ENCODE measurements at places on chromosomes 13 and 19.

DNA sequence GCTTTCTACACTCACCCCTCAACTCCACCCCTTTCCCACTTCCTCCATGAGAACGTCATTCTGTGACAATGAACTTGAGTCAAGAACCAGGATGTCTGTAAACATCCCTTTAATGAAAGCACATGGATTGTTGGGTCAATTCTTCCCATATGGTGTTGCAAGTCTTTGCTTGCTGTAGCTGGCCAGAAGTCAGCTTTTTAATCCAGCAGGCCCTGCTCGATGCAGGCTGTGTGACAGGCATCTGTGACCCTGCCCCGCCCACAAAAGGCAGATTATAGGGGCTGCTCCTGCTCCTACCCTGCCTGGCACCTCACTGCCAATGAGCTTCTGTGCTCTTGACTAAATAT is 78.0 kb downstream of the STARD13 start:
- DNase-seq: no peak

GRCh38 chr13:27334774-27335435 is 64.3 kb downstream of the RASL11A start:
- no peak for DNase-seq

GRCh38 chr13:38670627-38671026 is 16.2 kb upstream of the FREM2 start:
- DNase-seq: no peak

- no peak for DNase-seq
Observed at GRCh38 chr13:106565127-106565775, 2.7 kb downstream of the ARGLU1 start.

GRCh38 chr13:46392967-46393366 is 5.9 kb upstream of the RUBCNL start:
- DNase-seq: no peak

DNA sequence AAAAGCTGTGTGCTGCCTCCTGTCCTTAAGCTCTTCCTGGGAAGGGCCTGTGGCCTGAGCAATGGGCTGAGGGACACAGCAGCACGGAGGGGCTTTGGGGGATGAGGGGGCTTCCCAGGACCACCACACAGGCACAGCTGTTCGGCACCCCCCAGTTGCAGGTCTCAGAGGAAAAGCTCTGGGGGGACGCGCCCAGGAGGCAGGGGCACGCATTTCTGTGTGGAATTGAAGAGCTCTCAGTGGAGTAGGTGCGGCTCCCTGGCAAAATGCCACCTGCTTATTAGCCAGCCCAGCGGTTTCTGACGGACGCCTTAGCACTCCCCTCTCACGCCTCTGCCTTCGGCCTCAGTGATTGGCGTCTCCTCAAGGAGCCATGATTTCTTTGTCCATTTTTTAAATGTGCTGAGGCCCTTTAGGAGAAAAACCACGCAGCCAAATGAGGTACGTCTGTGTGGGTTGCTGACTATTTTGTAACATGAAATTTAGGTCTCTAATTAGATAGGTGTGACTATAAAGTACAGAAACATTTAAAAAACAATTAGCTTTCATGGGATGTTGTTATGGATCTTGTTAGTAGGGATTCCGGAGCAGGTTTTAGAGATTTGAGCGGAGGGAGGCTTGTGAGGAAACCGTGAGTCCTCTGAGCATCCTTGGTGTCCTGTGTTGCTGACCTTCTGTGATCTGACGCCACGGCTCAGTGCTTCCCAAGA is 4.0 kb downstream of the MCF2L start:
- no peak for DNase-seq

- DNase-seq: no peak
Observed at GRCh38 chr13:43846496-43847158, 32.9 kb downstream of the CCDC122 start.

- no peak for DNase-seq
Observed at GRCh38 chr13:99154064-99154463, 46.6 kb upstream of the UBAC2 start.

DNA sequence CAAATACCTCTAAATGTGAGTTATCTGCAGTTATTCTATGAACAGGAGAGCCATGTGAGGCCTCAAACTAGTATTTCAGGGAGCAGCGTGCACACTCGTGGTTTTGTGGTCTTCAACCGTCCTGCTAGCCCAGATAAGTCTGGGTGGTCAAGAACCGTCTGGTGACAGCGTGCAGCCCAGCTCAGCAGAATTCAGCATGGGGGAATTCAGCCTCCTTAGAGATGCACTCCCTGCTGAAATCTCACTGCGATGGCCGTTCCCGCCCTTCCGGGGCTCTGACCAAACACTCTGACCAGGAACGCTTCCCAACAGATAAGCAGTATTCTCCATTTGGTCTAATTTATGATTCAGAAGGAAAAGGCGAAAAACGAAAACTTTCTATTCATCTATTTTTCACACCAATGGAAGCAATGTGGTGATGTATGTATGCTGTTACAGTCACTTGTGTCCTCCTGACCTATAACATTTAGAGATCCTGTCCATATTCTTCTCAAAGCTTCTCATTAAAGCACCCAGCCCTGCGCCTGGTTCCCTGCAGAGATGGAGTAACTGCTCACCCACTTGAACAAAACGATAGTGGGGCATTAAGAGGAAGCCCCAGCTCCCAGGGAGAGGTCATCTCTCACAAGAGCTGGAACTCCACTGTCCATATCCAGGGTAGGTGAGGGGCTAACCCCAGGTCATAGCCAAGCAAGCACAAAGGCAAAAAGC is 2.9 kb downstream of the ANKRD27 start:
- DNase-seq: no peak

- no peak for DNase-seq
Observed at GRCh38 chr13:35483761-35484160, 7.3 kb upstream of the MAB21L1 start.

DNA sequence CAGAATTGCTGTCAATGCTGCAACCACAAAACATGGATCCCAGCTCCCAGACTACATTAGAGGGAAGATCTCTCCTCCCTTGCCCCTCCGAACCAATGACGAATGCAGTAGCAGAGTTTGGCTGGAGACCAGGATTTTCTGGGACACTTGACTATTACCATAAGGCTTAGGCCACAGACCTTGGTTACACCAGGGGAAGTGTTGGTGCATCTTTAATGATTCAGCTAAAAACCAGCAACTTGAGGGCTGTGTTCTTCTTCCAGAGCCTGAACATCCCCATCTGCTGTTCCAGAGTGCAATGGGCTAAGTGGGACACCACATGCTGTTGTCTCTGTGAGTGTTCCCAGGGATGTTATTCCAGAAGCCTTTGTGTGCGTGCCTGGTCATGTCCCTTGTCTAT is 528.2 kb downstream of the LMO7 start:
- DNase-seq: no peak

- no peak for DNase-seq
Observed at GRCh38 chr19:49056101-49056901, 1.2 kb downstream of the CGB7 start.

DNA sequence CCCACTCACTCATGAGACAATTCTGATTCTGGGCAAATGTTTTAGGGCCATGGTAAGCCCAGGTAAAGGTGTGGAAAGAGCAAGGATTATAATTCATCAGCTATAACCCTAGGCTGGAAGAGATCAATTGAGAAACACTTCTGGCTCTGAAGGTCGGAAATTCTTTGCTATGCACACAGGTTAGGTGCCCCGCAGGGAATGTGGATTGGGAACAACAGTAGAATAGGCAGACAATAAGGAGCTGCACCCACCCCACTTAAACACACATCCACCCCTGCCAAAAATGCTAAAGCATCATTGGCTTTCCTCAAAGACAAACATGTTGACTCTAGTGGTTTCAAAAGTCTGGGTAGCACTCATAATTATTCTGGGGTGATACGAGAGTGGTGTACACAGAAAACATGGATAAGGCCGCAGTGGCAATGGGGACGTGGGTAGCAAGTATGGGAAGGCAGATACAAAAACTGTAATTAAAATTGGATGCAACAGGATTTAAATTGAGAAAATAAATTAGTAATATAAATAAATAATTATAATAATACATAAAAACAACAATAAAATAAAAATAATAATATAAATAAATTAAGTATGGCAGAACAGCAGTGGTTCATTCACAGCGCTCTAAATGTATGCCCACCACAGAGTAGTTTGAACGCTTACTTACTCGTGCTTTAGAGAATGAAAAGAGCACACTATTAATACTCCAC is 8.6 kb downstream of the EFNB2 start:
- DNase-seq: no peak

DNA sequence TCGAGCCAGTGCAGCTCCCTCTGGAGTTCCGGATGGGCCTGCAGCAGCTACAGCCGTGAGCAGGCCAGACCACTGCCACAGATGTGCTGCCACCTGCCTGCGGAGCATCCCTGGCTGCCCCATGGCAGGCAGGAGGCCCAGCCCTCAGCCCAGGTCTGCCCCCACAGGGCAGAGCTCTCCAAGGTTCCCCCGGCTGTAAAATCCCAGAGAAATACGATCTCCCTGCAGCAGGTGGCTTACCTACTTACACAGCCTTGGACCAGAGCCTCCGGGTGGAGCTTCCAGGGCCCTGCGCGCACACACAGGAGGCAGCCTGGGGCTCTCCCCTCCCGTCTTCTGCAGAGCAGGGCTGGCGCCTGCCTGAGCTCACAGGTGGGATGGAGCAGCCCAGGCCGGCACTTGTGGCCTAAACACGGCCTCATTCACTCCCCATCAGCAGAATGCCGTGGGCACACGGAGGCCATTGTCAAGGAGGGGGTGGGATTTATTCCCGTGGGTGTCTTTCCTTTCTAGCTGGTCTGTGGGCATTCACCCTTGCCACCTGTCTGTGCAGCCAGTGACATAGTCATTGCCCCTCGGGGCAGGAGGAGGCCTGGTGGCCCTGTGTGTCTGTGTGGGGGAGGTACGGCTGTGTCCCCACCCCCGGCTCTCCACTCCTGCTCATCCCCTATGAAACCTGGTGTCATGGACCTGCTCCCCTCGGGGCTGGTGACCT is 118.0 kb downstream of the KDM4B start:
- DNase-seq: peak; percentile 54

DNA sequence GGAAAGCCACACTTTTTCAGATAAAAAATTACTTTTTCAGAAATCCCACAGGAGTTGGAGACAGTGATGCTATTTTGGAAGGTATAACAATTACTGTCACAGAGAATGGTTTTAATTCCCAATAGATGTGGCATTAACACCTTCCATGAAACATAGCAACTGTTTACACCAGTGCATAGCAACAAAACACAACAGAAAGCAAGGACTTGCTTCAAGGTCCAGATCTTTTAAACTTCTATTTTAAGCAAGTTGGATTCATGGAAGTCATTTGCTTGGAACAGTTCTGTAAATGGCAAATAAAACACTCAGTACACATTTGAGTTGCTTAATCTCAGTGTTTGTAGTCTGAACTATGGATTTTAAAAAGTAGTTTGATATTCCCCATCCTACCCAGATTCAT is 385.9 kb upstream of the SPRY2 start:
- DNase-seq: no peak

DNA sequence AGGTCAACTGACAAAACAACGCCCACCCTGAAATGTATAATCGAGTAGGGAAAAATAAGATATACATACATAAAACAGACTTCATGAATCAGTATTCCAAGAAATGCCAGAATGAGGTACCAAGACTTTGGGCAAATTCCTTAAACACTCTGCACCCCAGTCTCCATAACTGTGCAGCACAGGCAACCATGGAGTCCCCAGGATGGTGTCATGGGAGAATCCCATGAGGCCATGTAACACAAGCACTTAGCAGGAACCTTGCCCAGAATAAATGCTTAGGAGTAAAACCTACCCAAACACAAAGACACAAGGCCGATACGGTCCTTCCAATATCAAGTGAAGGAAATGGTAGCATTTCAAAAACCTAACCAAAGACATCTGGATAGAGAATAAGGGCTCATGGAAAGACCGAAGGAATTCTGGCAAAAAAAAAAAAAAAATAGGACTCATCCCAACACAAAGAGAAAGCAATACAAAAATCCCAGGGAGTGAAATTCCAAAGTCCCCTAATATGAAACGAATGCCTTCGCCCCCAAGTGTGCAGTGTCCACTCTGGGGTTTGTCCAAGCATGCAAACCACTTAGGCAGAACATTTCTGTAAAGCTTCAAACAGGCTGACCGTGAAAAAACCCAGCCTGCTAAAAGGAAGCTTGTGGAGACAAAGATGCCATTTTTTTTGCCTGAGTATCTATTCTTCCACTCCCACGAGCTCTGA is 11.1 kb downstream of the ZC3H4 start:
- no peak for DNase-seq

- DNase-seq: no peak
Observed at GRCh38 chr19:825897-826644, 1.6 kb upstream of the AZU1 start.

- no peak for DNase-seq
Observed at GRCh38 chr19:19849056-19849455, 16.6 kb upstream of the ZNF253 start.

- no peak for DNase-seq
Observed at GRCh38 chr13:42035905-42036521, 12.4 kb upstream of the DGKH start.

DNA sequence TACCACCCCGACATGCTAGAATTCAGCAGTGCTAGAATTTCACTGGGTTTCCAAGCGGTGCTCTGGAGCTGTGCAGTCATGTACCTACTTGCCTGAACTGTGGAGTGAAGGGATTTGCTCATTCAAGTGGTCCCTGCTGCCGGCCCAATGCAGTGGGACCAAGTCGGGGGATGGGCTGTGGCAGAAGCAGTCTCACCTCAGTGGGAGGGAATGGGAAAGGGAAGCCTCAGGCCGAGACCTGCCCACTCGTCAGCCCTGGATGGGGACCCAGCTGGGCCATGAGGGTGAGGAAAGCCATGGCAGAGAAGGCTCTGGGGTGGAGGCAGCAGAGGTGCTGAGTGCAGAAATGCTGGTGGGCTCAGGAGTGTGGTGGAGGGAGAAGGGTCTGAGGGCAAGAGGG is 14.9 kb downstream of the KLHL26 start:
- DNase-seq: no peak

DNA sequence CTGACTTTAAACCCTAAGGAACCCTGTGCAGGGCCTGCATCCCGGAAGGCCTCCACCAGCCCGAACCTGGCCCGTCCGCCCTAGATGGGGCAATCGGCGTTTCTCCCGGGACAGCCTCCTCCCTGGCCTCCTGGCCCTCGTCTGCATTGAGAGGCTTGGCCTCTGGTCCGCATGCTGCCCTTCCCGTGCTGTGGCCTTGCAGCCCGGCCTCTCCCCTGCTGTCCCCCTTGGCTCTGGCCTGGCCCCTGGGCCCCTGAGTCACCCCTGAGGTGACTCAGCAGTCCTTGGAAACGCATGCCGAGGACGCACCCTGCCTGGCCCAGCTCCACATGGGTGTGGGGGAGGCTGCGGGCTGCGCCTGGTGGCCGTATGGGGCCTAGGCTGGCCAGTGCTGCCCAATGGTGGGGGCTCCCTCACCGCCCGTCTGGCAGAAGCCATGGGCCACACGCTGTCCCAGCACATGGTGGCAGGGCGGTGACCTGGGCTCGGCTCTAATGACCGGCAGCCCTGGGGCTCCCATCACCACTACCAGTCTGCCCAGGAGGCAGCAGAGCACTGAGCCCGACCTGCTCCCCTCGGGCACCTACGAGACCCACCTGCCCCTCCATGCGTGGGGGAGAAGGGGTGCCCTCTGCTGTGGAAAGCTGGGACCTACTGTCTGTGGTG is 25.7 kb downstream of the SH3GL1 start:
- DNase-seq: no peak

- DNase-seq: no peak
Observed at GRCh38 chr19:48118131-48118517, 7.5 kb upstream of the PLA2G4C start.

- no peak for DNase-seq
Observed at GRCh38 chr13:25088562-25089221, 7.2 kb upstream of the PABPC3 start.

Measured in NCI-H1417 treated with DMSO at 0.1 percent for 48 hours (cell line).